NCI-H1105 (cell line): ENCODE measurements at places on chromosomes 5 and 9.

DNA sequence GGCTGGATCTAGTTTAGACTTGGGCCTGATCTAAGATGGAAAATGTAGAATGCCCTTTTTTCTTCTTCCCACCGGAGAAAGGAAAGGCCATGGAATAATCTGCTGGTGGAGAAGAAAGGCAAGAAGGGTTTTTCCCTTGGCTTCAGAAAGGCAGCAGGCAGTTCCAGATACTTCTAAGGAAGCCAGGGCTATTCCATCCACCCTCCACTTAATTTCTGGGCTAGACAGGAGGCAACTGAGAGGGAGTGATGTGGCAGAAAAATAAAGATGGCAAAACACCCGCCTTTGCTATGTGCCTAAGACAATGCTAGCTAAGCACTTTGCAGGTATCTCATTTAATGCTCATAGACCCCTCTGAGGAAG, 9.9 kb downstream of the MYOZ3 start:
- DNase-seq, result no peak

- DNase-seq, result no peak
These were observed 179.5 kb downstream of the MARCHF11 start for GRCh38 chr5:16000056-16000455.

DNA sequence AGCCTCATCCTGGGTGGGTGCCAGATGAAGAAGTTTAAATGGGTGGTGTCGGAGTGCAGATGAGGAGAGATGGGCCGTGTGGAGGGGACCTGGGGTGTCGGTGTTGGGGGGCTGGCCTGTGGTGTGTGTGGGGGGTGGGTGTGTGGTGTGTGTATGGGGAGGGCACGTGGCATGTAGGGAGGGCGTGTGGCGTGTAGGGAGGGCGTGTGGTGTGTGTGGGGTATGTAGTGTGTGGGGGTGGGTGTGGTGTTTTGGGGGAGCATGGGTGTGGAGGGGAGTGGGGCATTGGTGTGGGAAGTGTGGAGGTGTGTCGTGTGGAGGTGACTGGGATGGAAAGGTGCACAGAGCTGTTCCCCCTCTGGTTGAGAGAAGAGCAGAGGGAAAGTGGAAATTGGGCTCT, 34.5 kb downstream of the SLC46A2 start:
- DNase-seq, result no peak

DNA sequence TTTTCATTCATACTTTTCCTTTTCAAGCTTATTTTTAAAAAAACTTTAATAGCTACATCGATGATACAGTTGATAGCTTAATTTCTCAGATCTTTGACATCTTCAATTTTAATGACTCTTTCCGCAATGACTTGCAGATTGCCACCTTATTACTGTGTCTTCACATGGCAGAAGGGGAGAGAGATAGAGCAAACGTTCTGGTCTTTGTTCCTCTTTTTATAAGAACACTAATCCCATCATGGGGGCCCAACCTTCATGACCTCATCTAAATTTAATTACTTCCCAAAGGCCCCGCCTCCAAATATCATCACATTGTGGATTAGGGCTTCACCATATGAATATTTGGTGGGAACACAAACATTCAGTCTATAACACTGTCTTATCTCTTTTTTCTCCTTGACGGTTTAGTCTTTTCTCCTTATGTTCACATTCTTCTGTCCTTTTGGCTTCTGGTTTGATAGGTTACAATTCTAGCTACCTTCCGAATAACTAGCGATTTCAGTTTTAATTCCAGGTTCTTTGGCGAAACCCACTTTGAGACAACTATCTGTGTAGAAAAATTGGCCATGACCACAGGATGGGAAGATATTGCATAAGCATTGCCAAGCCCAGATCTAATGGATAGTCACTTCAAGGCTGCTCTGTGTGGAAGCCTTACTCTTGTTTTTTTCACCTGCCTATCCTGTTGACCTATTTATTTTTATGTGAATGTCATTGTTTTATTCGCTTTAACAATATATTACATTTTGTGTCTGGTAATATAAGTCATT, 5.0 kb downstream of the ZNF189 start:
- no peak for DNase-seq

DNA sequence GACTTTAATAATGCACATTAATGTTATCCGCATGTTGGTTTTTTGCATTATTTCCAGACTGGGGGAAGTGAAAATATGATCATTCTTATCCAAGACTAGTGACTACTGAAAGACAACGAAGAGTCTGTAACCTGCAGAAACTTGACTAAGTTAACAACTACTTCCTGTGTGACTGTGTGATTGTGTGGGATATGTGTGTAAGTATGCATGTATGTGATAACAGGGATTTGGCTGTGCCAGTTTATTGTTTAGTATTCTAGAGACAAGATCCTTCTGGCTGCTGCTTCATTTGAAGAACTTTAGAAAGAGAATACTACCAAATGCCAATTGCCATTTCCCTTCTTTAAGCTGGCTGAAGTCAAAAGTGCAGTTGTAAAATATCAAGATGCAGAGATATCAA, 375.7 kb upstream of the PRR16 start:
- DNase-seq, result no peak

DNA sequence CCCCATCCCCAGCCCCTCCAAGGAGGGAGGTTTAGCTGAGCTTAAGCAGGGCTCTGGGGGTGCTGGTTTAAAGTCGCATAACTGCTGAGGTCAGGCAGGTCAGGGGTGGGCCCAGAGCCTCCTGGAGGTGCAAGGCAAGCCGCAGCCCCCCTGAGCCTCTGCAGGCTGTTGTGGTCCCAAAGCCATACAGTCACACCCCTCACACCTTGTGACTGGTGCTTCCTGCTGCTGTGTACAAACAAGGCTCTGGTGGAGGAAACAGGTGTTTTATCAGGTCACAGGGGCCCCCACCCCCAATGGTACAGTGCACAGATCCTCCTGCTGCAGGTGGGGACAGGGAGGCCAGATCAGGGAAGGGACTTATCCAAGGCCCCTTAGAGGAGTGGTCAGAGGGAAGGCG, 8.0 kb downstream of the TCF7 start:
- no peak for DNase-seq

DNA sequence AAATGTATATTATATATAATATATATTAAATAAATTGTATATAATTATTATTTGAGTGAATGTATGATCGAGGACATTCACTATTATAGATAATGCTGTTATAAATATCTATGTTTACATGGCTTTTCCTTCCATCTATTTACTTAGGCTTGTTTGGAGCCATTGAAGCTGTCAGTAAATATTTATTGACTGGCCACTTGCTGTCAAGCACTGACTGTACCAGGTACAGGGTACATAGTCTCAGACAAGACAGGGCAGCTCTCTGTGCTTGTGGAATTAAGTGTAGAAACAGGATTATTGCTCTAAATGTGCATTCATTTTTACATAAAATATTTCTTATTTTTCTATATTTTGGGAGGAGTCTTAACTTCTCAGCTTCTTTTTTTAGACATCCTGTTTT, 16.4 kb downstream of the FAXDC2 start:
- DNase-seq, result no peak

DNA sequence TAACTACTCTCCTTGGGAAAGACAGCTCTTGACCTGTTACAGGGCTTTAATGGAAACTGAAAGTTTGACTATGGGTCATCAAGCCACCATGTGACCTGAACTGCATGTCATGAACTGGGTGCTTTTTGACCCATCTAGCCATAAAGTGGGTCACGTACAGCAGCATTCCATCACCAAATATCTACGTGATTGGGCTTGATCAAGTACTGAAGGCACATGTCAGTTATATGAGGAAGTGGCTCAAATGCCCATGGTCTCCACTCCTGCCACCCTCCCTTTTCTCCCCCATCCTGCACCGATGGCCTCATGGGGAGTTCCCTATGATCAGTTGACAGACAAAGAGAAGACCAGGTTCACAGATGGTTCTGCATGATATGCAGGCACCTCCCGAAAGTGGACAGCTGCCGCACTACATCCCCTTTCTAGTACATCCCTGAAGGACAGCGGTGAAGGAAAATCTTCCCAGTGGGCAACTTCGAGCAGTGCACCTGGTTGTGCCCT, 7.3 kb upstream of the FCN1 start:
- DNase-seq, result no peak

- no peak for DNase-seq
These were observed 157.4 kb downstream of the MUSK start for GRCh38 chr9:110825950-110826349.

DNA sequence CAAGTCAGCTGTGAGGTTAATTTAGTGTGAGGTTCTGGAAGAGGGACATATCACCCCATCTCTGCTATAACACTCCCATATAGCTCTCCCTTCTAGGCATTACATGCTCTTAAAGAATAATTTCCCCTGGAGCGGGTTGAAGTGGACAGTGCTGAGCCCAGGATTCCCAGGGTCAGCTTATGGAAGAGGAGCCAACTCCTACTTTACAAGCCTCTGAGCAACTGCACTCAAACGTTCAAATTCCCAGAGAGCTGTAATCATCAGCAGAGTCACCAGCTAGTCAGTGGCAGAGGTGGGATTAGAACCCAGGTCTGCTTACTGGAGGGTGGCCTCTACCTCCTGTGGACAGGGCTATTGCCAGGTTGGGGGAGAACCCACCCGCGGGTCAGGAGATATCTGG, 1.4 kb downstream of the NEURL1B start:
- DNase-seq, result no peak

- no peak for DNase-seq
These were observed 294.8 kb downstream of the ASTN2 start for GRCh38 chr9:117120061-117120460.

DNA sequence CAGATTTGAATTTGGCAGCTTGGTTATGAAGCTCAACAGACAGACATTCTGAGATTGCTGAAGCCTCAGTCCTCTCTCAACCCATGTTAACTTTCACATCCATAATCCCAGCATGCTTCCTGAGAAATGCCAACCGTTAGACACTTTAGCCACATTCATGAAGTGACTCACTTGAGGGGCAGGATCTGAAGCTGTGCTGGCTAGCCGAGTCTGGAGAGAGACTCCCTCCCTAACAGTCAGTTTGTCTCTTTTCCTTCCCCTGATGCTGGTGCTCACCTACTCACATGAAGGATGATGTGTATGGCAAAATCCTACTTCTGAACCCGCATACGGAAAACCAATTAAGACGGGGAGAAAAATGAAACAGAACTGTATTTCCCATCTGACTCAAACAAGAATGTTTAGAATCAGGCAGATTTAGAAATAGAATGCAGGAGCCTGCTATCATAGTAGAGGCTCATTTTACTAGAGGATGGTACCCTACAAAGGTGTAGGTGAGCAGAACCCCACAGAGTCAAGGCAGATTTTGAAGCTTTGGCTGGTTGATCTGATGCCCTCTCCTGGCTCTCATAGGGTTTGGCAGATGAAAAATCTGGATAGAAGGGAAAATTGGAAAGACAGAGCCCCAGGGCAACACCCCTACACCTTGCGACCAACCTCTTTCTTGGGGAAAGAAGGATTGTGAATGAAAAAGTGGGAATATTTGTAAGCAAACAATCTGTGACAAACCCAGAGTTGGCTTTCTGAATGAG, 150.9 kb upstream of the LHFPL2 start:
- DNase-seq, result no peak

DNA sequence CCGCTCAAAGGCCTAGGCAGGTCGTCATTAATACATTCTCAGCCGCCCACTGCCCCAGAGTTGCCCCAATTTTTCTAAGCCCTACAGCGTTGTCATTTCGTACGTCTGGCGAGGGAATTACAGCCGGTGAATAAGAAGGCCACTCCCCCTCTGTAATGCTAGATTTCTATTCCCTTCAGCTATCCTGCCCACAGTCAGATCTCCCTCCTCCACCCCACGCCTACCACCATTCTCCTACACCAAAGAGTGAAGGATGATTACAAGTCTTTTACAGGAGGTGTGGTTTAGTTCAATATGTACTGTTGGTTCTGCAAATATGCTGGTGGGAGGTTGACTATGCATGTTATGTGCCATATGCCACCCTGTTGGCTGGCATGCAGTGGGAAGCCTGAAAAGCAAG, 83.7 kb upstream of the SMIM15 start:
- no peak for DNase-seq

- DNase-seq, result no peak
These were observed 112.6 kb downstream of the SAXO1 start for GRCh38 chr9:18920141-18921084.

DNA sequence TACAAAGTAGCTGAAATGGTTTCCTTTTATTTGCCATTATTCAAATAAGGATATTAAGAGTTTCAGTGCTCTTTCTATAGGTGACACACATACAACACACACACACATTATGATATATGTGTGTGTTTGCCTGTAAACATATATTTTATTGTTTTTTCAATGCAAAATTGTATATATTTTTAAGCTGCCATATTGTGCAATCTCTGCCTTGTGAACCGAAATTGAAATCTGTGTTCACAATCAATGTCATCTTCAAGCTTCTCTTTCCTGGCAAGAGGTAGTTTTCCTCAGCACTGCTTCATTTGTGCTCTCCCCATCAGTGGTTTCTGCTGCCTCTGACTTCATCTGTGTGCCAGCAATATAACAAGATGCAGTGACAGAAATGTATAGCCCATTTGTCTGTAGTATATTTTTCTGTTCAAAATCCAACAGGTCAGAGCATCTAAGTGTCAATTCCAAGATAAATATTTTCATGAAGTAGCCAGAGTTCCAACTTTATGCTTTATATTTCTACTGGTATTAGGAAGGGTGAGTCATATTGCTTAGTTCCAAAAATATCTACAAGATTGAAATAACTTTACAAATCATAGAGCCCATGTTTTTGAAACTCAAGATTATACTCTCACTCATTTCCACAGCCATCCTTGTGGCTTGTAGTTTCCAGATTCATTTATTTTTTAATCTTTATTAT, 1704.8 kb upstream of the CDH9 start:
- DNase-seq, result no peak

- DNase-seq, result no peak
These were observed 26.9 kb downstream of the TCERG1 start for GRCh38 chr5:146474065-146474464.

- no peak for DNase-seq
These were observed 103.0 kb downstream of the GLIS3 start for GRCh38 chr9:4196886-4197285.

DNA sequence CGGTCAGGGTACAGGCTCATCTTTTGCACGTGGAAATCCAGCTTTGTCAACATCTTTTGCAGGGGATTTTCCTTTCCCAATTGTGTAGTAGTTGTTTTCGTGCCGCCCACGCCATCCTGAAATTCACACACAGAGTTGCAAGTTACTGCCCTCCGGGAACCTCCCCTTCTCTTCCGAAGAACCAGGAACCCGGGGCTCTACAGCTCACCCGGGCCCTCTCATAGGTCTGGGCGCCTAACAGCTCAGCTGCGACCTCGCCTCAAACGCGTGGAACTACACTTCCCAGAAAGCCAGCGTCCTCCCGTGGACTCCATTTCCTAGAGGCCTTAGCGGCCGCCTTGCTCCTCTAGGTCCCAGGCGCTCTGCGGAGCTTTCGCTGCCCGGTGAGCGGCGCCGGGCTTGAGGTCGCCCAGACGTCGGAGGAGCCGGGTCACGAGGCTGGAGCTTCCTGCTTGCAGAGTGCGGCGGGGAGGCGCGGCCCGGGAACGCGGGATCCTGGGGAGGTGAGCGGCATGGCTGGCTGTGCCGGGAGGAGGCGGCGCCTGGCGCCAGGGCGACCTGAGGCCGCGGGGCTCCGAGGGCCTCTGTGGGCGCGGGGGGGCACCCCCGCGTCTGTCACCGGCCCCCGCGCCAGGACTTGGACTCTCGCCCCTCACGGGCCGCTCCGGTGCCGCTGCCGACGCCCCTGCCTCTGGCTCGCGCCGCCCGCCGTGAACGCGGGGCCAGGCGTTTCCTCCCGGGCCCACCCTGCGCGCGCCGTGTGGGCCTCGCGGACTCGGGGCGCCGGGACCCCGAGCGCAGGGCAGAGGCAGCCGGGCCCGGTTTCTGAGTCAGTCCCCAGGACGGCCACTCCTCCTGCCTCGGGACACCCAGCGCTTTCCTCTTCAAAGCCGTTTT, at the start of gene ZNF354B:
Gene ZNF354B (plus strand): TSS at position 329 of the 897 bp plus-strand sequence. CDS start 1,095 bp downstream, outside the sequence.
- peak; percentile 76 for DNase-seq
